ENCODE measurements at places on chromosomes 13 and 19.

DNA sequence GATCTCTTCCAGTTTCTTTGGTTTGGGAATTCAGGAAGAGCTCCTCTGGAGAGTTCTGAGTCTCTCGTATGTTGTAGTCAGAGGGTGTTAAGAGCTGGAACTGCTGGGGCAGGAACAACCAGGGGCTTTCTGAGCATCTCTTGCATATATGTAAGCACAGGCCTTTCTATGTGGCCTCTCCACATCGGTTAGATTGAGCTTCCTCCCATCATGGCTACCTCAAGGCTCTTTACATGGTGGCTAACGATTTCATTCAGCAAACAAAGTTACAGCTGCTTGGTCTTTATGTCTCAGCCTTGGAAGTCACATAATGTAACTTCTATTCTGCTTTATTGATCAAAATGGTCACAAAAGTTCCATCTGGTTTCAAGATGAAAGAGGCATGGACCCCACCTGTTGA is 20.5 kb upstream of the PLAUR start:
- DNase-seq, result no peak

DNA sequence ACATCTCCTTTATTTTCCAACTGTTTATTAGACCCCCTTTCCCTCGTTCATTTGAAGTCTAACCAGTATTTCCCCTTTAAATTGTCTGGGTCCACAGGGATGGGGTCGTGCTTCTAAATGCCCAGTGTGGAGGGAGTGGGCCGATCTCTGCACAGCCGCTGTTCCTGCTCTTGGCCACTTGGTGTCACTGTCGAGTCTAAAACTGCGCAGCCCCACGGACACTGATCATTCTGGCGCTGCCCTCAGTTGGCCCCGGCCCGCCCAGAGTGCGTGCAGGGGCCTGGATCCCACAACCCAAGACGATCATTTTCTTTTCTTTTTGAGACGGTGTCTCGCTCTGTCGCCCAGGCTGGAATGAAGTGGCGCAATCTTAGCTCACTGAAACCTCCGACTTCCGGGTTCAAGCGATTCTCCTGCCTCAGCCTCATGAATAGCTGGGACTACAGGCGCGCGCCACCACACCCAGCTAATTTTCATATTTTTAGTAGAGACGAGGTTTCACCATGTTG is 12.0 kb downstream of the WDR88 start:
- DNase-seq, result peak; percentile 36

DNA sequence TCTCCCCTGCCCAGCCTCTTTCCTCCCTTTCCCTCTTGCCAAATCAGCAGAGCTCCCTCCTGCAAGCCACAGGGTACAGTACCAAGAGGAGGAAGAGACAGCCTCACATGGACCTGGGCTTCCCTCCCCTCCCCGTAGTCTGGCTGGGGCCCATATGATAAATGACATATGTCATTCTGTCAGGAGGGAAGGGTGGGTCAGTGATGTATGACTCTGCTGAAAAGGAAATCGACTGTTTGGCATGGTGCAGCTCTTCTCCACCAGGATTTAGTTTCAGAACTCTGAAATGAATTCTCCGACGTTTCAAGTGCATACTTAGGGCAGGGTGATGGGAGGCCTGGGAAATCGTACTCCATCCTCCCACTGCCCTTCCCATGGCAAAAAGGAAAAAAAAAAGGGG is 9.8 kb downstream of the TSHZ3 start:
- no peak for DNase-seq

DNA sequence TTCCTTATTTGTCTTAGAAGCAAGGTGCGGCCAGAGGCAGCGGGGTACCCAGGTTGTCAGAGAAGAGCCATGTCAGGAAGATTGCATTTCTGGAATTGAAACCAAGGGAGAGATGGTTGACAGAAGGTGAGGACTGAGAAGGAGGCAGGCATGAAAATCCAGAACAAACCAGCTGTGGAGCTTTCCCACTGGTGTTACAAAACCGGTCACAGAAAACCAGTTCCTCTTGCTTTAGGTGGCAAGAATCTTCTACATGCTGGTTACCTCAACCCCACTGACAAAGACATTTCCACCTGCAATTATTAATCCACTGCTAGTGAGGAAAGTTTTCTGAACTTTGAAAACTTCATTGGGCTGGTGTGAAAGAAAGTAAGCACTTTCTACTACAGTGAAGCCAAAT is 64.0 kb upstream of the MED4 start:
- no peak for DNase-seq

- DNase-seq, result peak; percentile 80
Observed at GRCh38 chr13:114339857-114340534, 25.7 kb downstream of the CHAMP1 start.

GRCh38 chr13:98613591-98613990 is 36.7 kb upstream of the STK24 start:
- no peak for DNase-seq

All from NCI-H1092 treated with DMSO at 0.1 percent for 48 hours (cell line).